Gastroesophageal sphincter (tissue), 4 donors: ENCODE measurements at places on chromosomes 16 and 17. TPM values are rescaled to one million over a fixed set of nuclear protein-coding genes. Genes with fewer than 3 reads are reported as not detected.

DNA sequence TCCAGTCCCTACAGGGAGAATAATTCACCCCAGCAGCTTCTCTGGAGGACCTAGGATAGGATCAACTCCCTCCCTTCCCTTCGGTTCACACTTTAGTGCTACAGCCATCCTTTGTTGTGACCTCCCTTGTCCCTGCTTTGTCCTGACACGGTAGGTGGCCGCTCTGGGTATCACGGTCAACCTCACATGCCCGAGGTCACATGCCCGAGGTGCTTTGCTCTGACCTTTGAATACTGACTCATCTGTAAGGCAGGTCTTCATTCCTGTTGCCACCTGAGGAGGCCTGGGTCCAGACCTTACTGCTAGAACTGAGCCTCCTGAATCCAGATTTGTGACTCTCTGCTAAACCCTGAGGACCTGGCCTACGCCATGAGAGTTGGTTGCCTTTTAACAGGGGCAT, 19.7 kb downstream of the ALKBH5 start:
- ATAC-seq: no peak

Gene ASPHD1
- 0.42 TPM for total RNA-seq

Gene HEATR9
- not detected for total RNA-seq

DNA sequence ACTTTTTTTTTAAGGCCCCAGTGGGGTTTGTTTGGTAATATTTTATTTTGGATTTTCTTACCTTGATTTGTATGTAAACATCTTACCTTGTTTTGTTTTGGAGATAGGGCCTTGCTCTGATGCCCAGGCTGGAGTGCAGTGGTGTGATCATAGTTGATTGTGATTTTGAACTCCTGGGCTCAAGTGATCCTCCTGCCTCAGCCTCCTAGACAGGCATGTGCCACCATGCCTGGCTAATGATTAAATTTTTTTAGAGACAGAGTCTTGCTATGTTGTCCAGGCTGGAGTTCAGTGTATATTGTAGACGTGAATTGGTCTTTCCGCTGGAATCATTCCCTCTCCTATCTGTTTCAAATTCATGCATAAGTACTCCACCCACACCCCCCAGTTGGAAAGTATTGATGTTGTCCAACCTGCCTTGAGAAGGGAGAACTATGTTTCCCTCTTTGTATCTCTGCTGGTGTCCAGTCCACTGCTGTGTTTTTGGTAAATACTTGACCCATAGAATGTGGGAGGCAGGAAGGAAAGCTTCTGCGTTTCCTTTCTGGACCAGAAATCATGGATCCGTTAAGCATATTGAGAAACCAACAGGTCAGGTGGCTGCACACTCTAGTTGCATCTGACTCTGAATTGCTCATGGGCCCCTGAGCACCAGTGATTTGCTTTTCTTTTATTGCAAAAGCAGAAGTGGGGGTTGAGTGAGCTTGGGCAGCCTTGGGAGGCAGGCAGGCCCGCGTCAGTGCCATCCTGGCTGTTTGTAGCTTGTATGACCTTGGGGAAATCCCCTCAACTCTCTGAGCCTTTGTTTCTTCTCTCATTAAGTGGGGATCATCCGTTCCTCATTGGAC, 25.0 kb downstream of the RMI2 start:
- ATAC-seq: no peak

DNA sequence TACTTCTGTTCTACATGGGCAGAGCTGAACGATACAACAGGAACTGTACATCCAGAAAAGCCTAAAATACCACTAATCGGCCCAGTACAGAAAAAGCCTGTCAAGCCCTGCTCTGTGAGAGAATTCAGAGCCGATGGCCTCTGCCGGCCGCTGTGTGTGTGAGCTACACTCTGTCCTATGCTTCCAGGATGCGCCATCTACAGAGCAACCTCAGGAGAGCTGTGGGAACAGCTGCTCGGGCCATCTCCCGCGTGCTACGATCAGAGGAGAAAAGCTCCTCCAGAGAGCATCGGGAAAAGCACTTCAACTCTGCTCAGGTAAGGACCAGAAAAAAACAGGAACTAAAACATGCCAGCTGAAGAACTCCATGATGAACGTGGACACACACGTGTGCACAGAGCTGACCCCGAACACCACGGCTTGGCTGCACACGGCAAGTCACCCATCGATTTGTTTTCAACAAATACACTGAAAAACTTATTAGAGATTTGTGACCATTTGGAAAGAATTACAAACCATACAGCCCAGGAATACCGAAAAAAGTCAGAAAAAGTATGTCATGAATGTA, 115.9 kb downstream of the ANKRD11 start:
- no peak for ATAC-seq

DNA sequence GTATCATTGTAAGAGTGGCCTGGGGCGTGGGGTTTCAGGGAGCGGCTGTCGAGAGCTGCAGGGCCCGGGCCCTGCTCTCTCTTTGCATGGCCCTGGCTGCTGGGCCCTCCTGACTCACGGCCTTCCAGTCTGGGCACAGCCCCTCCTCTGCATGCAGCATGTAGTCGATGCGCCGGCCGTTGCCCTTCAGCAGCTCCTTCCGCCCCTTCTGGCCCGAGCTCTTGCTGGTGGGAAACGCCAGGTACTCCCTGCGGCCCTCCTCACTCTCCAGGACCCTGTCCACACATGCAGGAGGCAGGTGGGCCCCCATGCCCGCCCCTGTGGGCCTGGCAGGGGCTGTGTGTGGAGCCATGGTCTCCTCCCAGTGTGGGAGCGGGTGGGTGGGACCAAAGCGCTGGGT, 50.7 kb downstream of the PRMT7 start:
- no peak for ATAC-seq

DNA sequence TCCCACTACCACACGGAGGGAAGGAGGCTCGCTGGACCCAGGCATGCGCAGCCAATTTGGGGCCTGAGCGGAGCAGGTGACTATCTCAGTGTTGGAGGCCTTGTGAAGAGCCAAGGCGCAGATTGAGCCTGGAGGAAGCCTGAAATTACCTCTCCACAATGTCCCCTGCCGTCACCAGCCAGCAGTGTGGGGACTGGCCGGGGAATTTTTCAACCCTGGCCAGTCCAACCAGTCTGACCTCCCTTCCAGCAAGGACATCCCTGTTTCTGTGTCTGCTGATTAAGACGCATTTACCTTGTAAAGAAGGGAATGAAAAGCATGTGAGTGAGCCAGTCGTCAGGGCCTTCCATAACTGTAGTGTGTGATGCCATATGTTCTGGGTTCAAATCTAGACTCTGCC, 198.1 kb upstream of the IRX3 start:
- no peak for ATAC-seq

DNA sequence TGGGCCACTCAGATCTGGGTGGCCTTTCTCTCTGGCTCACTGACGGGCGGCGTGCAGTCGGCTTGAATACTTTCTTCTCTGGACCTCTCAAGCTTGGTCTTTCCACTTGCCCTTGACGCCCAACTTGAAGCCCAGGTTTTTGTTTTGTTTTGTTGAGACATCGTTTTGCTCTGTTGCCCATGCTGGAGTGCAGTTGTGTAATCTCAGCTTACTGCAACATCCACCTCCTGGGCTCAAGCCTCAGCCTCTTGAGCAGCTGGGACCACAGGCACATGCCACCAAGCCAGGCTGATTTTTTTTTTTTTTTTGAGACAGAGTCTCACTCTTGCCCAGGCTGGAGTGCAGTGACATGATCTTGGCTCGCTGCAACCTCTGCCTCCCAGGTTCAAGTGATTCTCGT, 22.7 kb upstream of the KIF19 start:
- ATAC-seq: no peak

- ATAC-seq: no peak
Measured at GRCh38 chr17:31072186-31072585, 22.6 kb upstream of the NF1 start.

DNA sequence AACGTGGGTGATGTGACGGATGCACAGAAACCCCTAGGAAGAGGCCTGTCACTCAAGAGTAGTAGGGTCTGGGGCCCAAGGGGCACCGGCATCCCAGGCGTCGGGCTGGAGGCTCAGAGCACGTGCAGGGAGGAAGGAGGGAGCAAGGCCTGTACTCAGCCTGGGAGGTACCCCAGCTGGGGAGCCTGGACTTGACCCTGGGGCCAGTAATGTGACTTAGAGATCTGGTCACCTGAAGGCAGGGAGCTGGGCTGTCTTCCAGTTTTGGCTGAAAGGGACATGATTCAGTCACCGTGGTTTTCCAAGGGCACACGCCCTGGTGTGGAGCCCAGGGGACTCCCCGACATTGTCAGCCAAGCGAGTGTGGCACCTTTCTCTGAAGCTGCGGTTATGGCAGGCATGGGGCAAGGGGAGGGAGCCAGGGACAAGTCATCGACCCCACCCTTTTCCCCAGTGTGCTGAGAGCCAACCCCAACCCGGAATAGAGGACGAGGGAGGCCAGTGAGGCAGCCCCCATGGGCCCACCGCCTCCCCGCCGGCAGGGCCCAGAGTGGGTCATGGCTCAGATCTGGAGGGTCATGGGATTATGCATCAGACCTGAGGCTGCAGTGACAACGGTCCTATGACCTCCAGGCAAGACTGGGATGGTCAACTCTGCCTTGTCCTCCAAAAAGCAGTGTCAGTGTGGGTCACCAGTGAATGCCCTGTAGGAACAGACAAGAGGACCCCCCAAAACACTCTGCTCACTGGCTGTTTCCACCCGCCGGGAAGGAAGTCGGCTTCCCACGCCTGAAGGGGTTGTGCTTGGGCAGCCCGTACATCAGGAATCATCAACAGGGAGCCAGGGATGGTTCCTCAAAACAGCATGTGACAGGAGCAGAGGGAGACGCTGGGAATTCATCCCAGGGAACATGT, 41.9 kb downstream of the MEAK7 start:
- no peak for ATAC-seq

Gene PMP22
- 261 TPM for total RNA-seq

Gene ENPP7
- not detected for total RNA-seq

Gene TSPAN10
- total RNA-seq: 0.89 TPM

DNA sequence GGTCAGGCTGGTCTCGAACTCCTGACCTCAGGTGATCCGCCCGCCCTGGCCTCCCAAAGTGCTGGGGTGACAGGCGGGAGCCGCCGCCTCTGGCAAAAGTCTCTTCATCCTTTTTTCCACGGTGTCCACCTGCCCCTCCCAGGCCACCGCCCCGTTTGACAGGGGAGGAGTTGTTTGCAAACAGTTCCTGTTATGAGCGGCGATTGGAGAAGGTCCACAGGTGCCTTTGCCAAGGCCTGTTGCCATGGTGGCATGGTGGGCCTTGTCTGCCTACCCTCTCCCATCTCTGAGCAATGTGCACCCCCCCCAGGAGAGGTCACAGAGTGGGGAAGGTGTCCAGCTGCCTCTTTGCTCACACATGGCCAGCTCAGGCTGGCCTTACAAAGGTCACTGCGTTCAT, 16.0 kb upstream of the RAP1GAP2 start:
- no peak for ATAC-seq

DNA sequence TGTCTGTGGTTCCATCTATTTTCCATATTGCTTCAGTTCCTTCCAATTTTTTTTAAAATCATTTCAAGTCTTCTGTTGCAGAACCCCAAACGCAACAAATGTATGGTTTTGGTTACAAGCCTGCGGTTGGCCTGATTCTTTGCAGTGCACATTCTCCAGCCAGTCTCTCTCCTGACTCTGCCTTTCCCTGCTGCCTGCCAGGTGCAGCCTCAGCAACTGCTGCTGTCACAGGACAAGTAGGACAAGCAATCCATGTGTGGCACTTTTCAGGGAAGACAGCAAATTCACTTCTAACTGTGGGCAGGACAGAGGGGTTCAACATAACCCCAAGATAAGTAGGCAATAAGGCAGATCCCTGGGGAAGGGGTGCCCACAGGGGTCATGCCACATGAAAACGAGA, 24.2 kb downstream of the EMP2 start:
- no peak for ATAC-seq

- ATAC-seq: no peak
Measured at GRCh38 chr17:55453839-55454557, 32.4 kb upstream of the MMD start.
